ENCODE measurements at places on chromosomes 13 and 19.

GRCh38 chr19:39360599-39360998 is 18.4 kb downstream of the SAMD4B start:
- no peak overlapping the region for H3K27ac ChIP-seq
- no peaks in the 10 kb centered on the region for H3K27me3 ChIP-seq
- peaks cover 68% of the 10 kb centered on the region for H3K36me3 ChIP-seq

DNA sequence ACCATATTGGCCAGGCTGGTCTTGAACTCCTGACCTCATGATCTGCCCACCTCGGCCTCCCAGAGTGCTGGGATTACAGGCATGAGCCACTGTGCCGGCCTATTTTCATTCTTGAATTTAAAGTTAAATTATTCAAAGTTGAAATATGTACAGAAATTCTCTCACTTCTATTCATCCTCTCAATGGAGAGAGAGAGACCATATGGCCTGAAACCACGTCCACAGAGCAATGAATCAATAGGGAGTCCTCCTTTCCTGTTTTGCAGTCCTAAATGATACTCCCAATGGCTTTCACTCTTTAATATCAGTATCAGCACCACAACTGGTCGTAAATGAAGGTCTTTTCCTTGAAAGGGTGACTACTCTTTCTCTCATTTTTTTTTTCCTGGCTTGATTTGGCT is 30.5 kb upstream of the KCTD4 start:
- H3K27me3 ChIP-seq = no peaks in the 10 kb centered on the region
- peak overlapping the region; percentile 41 for H3K27ac ChIP-seq
- H3K4me1 ChIP-seq = 0 out of 2 replicates have a peak, but pooled peaks cover 4% of the 10 kb centered on the region
- H3K4me3 ChIP-seq = no peak overlapping the region

GRCh38 chr13:99506634-99507033 is 5.4 kb downstream of the TM9SF2 start:
- H3K4me1 ChIP-seq = peaks cover 13% of the 10 kb centered on the region
- H3K36me3 ChIP-seq = peaks cover 42% of the 10 kb centered on the region
- H3K27me3 ChIP-seq = no peaks in the 10 kb centered on the region
- H3K27ac ChIP-seq = no peak overlapping the region
- no peak for DNase-seq
- H3K4me3 ChIP-seq = no peak overlapping the region

GRCh38 chr13:43303033-43303729 is 279.8 kb downstream of the DNAJC15 start:
- peaks cover 39% of the 10 kb centered on the region for H3K4me1 ChIP-seq
- peak; percentile 66 for DNase-seq
- H3K27ac ChIP-seq = no peak overlapping the region
- 0 out of 2 replicates have a peak, but pooled peaks cover 4% of the 10 kb centered on the region for H3K27me3 ChIP-seq

- no peak overlapping the region for H3K27ac ChIP-seq
- H3K4me3 ChIP-seq = no peak overlapping the region
- H3K27me3 ChIP-seq = peaks cover 16% of the 10 kb centered on the region
- no peak for DNase-seq
- peaks cover 10% of the 10 kb centered on the region for H3K4me1 ChIP-seq
- H3K36me3 ChIP-seq = no peaks in the 10 kb centered on the region
Observed at GRCh38 chr19:39676004-39676403, 20.3 kb downstream of the LGALS16 start.

- no peak overlapping the region for H3K4me3 ChIP-seq
- H3K4me1 ChIP-seq = peaks cover 4% of the 10 kb centered on the region
- no peaks in the 10 kb centered on the region for H3K36me3 ChIP-seq
- H3K27me3 ChIP-seq = no peaks in the 10 kb centered on the region
- H3K27ac ChIP-seq = no peak overlapping the region
Observed at GRCh38 chr19:47540748-47541147, 25.9 kb upstream of the NAPA start.

GRCh38 chr19:55656988-55657747 is 2.3 kb downstream of the U2AF2 start:
- H3K36me3 ChIP-seq = peaks cover 26% of the 10 kb centered on the region
- H3K4me3 ChIP-seq = peak overlapping the region; percentile 93
- H3K27ac ChIP-seq = peak overlapping the region; percentile 67
- peaks cover 33% of the 10 kb centered on the region for H3K4me1 ChIP-seq
- DNase-seq = no peak

DNA sequence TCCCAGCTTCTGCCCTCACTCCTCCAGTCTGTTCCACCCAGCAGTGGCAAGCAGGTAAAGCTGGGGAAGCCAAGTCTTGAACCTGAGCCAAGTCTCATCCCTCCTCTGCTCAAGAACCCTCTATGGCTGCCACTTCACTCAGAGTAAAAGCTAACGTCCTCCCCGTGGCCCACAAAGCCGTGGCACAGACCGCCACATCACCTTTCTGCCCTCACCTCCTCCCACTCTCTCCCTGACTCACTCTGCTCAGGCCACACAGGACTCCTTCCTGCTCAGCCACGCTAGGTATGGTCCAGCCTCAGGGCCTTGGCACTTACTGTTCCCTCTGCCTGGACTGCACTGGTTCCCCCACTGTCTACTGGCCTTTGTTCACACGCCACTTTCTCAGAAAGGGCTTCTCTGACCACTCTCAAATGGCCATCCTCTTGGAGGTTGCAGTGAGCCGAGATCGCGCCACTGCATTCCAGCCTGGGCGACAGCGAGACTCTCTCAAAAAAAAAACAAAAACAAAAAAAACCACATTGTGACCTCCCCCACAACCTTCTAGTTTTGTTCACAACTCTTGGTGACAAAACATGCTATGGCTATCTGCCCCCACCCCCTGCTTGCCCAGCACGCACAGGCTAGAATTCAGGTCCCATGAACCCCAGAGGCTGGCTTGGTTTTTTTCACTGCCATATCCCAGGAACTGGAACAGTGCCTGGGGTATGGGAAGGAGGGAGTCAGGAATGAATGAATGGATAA is 15.8 kb downstream of the NDUFB7 start:
- no peak for DNase-seq
- peaks cover 33% of the 10 kb centered on the region for H3K4me1 ChIP-seq
- peak overlapping the region; percentile 77 for H3K27ac ChIP-seq
- no peaks in the 10 kb centered on the region for H3K27me3 ChIP-seq

DNA sequence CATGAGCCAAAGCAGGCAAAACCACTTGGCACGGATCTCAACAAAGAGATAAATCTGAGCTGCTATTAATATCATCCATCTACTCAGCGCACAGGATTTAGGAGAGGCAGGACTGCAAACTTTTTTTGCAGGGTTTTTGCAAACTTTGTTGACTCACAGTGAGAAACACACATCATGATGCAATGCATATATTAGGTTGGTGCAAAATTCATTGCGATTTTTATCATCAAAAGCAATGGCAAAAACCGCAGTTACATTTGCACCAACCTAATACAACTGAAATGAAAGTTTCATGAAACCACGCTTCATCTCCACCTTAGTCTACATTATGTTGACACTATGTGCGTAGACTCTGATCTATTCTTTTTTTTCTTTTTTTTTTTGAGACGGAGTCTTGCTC is 4.5 kb upstream of the NOVA2 start:
- DNase-seq = no peak
- H3K4me3 ChIP-seq = no peak overlapping the region
- H3K27me3 ChIP-seq = peaks cover 47% of the 10 kb centered on the region
- H3K27ac ChIP-seq = no peak overlapping the region

DNA sequence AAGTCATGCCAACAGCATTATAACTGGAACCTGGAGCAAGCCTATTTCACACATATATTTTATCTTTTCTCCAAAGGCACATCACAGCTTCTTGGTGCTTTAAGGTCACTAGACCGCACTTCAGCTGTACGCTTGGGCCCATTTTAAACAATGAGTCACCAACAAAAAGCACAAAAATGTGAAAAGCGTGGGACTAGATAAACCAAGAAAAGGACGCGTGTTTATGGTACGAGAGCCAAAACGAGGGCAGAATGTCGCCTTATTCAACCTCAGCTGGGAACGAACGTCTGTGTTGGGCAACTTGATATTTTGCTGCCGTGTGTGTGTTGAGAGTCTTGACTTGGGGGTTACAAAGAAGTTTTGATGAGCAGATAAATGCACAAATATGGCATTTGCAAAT is 9.2 kb upstream of the EHD2 start:
- no peak overlapping the region for H3K4me3 ChIP-seq
- DNase-seq = no peak
- peaks cover 4% of the 10 kb centered on the region for H3K27me3 ChIP-seq
- peaks cover 6% of the 10 kb centered on the region for H3K36me3 ChIP-seq
- no peak overlapping the region for H3K27ac ChIP-seq

- no peak for DNase-seq
- H3K4me1 ChIP-seq = peaks cover 39% of the 10 kb centered on the region
- H3K27ac ChIP-seq = no peak overlapping the region
- H3K36me3 ChIP-seq = peaks cover 12% of the 10 kb centered on the region
Observed at GRCh38 chr19:55459551-55459949, 1.9 kb downstream of the ISOC2 start.

DNA sequence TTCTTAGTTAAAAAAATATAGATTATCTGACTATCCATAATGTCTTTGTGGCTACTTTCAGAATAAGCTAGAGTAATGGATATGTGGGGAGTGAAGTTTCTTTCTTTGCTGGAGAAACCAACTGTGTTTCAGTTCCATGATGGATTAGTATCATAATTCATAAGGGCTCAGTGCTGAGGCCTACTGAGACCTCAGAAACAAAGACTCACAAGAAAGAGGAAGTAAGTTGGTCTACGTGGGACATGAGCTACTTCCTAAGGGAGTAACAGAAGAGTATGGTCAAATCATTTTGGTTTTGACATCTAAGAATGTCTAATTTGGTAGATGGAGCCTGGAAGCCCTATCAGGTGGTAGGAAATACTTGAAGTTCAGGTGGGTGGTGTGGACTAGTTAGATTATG is 99.0 kb upstream of the HTR2A start:
- no peak overlapping the region for H3K4me3 ChIP-seq
- H3K27ac ChIP-seq = no peak overlapping the region
- peaks cover 3% of the 10 kb centered on the region for H3K4me1 ChIP-seq

DNA sequence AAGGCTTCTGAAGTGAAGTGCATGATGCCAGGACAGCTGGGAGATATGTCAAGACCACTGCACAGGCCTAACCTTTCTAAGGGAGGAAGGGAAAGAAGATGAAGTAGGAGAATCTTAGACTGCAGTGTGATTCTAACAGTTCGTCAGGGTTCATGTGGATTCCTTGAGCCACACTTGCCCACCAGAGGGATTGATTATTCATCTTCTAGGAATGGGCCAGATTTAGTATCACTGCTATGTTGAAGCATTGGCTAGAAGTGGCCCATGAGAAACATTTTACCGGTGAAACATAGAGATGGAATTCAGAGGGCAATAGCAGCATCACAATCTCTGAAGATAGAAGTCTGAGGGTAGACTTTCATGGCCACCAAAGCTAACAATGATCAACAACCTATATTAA is 550.8 kb upstream of the SLITRK1 start:
- no peak overlapping the region for H3K27ac ChIP-seq
- H3K4me1 ChIP-seq = peaks cover 4% of the 10 kb centered on the region
- H3K36me3 ChIP-seq = no peaks in the 10 kb centered on the region
- no peak for DNase-seq
- H3K4me3 ChIP-seq = no peak overlapping the region

GRCh38 chr19:29771708-29772414 is 39.9 kb upstream of the CCNE1 start:
- no peak overlapping the region for H3K27ac ChIP-seq
- H3K4me1 ChIP-seq = peaks cover 15% of the 10 kb centered on the region
- H3K36me3 ChIP-seq = no peaks in the 10 kb centered on the region
- H3K27me3 ChIP-seq = no peaks in the 10 kb centered on the region

DNA sequence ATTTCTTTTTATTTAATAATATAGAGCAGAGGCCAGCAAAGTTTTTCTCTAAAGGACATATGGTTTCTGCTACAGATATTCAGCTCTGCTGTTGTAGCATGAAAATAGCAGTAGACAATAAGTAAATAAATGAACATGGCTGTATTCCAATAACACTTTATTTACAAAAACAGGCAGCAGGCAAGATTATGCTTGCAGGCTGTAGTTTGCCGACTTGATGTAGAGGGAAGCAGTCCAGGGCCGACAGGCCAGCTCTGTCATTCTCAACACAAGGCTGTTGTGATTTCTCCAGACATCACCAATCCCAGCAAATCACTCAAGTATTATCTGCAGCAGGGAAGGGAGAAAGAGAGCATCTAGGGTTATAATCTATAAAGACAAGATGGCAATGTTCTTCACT is 1062.5 kb upstream of the PCDH9 start:
- H3K36me3 ChIP-seq = no peaks in the 10 kb centered on the region
- H3K27ac ChIP-seq = no peak overlapping the region
- H3K4me1 ChIP-seq = no peaks in the 10 kb centered on the region
- H3K4me3 ChIP-seq = no peak overlapping the region
- DNase-seq = no peak
- H3K27me3 ChIP-seq = no peaks in the 10 kb centered on the region

DNA sequence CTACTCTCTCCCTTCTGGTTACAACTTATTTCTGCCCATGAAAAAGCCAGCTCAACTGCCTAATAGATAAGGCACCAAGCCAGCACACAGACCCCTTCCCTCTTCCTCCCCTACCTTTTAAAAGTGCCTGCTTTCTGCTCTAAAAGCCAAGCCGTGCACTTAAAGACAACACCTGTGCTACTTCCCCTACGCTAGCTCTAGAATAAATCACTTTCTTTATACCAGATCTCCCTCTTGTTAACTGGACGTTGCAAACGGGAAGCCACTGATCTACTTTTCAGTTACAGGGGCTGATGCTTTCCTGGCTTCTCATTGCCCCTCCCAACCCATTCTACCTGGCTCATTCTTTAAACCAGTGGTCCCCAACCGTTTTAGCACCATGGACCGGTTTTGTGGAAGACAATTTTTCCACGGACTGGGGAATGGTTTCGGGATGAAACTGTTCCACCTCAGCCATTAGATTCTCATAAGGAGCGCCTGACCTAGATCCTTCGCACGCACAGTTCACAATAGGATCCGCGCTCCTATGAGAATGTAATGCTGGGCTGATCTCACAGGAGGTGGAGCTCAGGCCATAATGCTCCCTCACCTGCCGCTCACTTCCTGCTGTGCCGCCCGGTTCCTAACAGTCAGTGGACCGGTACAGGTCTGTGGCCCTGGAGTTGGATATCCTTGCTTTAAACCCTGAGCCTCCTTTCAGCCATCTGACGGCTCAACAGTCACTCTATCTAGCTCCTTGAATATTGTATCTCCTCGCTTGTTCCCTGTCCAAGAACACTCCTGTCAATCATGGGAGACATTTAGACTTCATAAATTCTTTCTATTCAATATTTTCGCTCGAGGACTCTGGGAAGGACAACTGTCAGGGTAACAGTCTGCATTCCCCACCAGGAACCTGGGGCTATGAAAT is 841 bp upstream of the ZNF223 start:
- H3K27ac ChIP-seq = 0 out of 2 replicates have a peak overlapping the region, but pooled peaks have one; percentile 63
- peak overlapping the region; percentile 95 for H3K4me3 ChIP-seq
- H3K36me3 ChIP-seq = peaks cover 11% of the 10 kb centered on the region
- H3K4me1 ChIP-seq = peaks cover 4% of the 10 kb centered on the region

- no peak for DNase-seq
- peaks cover 58% of the 10 kb centered on the region for H3K27me3 ChIP-seq
- no peak overlapping the region for H3K27ac ChIP-seq
- H3K4me1 ChIP-seq = no peaks in the 10 kb centered on the region
Observed at GRCh38 chr19:41457241-41457640, 14.3 kb downstream of the ERICH4 start.

- H3K4me1 ChIP-seq = peaks cover 9% of the 10 kb centered on the region
- no peaks in the 10 kb centered on the region for H3K27me3 ChIP-seq
- no peak overlapping the region for H3K4me3 ChIP-seq
- H3K36me3 ChIP-seq = no peaks in the 10 kb centered on the region
- peak overlapping the region; percentile 4 for H3K27ac ChIP-seq
Observed at GRCh38 chr13:113049521-113049941, 56.1 kb upstream of the F7 start.

Data from WTC11 (cell line).